Epithelial cell of esophagus (primary cell): ENCODE measurements at places on chromosomes 5 and 9.

DNA sequence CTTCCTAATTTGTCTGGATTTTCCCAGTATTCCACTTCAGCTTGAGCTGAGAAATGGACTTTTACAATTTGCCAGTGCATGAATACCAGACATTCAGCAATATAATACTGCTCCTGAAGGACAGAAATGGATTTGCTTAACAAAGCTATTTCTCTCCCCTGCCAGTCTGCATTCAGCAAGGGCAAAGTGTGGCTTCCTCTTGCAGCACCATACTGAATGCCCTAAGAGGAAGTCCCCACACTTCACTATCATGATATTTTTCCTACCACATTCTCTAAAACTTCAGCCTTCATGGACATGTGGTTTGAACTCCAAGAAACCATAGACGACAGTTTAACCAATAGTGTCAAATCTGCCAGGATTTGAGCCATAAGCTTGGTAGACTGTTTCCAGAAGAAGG is 19.8 kb upstream of the TLE4 start:
- no peak for DNase-seq

- no peak for DNase-seq
Observed at GRCh38 chr9:13759551-13759950, 480.1 kb upstream of the MPDZ start.

GRCh38 chr5:81948349-81948748 is 23.5 kb upstream of the ATG10 start:
- peak; percentile 56 for DNase-seq

DNA sequence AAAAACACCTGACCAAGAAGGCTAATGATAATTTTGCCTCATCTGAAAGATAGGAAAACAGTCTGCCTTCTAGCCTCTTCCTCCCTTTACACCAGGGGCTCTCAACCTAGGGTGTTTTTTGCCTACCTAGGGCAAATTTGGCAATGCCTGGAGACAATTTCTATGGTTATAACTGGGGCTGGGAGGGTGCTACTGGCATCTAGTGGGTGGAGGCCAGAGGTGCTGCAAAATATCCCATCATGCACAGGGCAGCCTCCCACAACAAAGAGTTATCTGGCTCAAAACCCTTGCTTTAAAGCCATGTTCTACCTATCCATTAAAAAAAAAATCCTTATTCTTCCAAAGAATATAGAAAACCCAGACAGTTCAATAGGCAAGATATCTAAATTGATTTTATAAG is 45.0 kb upstream of the NR3C1 start:
- DNase-seq: no peak

GRCh38 chr5:92835712-92836111 is 745.3 kb downstream of the NR2F1-AS1 start:
- DNase-seq: no peak

DNA sequence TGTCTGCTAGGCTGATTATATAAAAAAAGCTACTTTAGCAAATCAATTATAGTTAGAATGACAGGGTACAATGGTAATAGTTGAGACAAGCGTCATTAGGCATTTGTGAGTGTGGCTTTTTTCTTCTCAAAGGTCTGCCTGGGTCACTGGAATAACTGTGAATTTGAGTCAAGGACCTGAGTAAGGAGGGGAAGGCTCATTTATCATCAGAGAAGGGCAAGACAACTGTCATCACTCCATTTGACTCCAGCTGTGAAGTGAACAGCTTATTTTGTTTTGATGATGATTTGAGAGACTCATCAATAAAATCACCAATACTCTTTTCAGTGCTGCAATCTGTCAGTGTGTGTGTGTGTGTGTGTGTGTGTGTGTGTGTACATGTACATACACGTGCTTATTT is 118.6 kb downstream of the MAT2B start:
- DNase-seq: no peak

- no peak for DNase-seq
Observed at GRCh38 chr5:93610581-93611272, 27.7 kb downstream of the NR2F1 start.

DNA sequence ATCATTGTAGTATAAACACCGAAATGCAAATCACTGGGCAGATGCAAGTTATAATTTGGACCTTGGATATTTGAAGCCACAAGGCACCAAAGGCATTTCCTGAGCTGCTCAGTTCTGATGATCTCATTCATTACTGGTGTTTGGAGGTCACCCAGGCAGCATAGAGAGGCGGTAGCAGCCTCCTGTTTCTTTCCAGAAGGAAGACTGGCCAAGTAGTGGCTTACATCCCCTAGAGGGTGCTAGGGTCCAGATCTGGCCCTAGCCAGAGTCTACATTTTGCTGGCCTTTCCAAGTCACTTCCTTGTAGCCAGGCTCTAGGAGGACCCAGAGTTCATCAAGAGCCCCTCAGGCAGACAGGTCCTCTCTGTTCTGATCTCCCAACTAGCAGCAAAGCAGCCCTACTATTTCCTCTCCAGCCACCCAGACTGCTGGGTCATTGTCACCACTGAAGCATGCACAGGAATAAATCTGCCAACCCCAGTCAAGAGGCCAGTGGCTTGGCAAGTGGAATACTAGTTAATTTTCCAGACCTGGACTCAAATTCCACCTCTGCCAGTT is 33.4 kb upstream of the TTC1 start:
- DNase-seq: peak; percentile 44

DNA sequence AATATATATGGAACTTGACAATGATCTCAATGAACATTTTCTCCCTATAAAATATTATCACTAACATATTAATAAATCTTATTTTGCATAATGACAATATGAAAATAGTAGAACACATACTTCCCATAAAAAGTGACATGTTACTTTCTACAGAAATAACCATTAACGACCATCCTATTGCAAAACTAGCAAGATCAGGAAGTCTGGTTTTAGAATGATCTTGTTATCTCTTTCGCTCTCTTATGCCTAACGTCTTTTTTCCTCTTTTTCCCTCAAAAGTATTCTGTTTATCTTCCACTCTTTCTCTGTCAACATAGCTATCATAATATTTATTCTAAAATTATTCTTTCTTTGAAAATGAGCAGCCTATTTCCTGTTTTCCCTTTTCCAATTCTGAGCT is 21.6 kb upstream of the C5orf46 start:
- DNase-seq: no peak

DNA sequence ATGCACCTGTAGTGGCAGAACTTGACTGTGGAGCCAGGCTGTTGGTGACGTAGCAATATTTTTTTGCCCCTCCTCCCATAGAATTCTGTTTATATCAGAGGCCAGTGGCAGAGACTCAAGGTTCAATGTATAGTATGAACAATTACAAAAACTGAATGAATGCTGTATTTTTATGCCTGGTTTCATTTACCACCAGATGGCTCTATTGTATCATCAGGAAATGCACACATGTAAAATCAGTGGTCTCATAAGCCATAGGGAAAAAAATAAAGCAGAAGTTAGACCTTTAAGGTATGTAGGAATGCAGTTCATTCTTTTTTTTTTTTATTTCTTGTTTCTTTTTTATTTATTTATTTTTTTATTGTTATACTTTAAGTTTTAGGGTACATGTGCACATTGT is 43.6 kb downstream of the CCDC192 start:
- peak; percentile 41 for DNase-seq

DNA sequence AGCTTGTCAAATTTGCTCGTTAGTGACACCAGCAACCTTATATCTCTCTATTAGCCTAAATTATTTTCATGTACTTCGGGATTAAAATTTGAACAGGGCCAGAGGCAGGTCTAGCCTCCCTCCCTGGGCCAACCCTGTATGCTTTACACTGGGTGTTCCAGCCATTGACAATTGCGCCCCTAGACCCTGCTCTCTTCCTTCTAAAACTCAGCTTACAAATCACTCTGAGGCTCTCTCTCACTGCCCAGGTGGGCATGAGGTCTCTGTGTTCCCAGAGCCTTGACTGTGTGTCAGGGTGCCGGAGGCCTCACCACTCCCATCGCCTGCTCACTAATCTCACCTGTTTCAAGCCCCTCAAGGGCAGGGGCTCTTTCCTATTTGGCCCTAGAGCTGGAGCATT is 6.4 kb upstream of the CFAP90 start:
- DNase-seq: no peak

DNA sequence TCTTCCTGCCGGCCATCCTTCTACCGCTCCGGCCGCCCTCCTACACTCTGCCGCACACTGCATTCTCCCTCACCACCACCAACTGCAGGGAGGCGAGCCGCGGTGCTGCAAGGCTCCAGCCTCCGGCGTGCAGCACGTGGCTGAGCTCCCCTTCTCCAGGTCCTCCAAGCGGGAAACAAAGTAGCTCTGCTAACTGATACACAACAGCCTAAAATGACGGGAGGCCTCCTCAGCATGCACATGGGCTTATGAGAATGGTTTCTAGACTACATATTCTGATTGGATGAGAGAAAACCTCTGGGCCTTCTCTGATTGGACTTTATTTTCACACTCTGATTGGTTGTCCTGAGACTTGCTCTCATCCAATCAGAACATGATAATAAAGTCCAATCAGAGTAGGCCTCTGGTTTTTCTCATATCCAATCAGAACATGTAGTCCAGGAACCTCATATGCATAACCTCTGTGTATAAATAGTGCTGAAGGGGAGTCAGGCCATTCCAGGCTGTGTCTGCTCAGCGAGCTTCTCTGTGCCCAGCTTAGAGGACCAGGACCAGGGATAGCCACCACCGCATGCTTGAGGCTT is 27.0 kb upstream of the ZNF354B start:
- no peak for DNase-seq

DNA sequence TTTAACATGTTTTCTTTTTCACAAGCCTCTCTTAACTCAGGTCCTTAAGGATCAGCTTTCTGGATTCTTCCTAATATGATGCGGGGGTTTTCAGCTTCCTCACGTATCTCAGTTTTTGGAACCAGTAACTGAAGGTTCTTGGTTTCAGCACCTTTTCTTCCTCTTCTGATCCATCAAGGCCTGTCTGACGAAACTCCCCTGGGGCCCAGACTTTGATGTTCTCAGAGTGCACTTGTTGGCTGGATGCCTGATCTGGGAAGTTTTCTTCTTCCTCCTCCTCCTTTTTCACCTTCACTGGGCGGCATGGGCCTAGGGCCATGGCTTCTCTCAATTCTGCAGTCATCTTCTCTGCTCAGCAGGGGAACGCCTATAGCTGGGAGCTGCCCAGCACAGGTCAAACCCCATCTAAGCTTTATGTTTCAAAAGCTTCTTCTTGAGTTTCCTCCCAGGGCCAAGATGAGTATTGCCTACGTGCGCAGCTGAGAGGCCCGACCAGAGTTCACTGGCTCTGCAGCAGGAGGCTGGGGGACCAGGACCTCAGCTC is 44.8 kb downstream of the GHR start:
- DNase-seq: peak; percentile 15

DNA sequence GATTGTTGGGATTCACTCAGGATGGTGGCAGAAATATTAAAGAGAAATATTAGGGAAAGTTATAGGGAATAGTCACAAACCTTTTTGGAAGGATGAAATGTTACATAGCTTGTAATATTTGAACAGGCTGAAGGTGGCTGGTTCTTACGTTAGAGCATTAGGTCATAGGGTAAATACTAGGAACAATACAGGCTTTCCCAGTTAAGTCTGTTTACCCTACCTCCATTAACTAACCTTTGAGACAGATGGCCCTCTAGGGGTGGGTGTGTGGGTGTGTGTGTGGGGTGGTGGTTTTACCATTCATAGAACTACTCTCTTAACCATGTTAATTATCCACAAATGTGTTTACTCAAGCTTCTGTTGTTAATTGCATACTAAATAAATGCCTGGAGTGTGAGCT is 94.3 kb upstream of the STK32A start:
- no peak for DNase-seq

DNA sequence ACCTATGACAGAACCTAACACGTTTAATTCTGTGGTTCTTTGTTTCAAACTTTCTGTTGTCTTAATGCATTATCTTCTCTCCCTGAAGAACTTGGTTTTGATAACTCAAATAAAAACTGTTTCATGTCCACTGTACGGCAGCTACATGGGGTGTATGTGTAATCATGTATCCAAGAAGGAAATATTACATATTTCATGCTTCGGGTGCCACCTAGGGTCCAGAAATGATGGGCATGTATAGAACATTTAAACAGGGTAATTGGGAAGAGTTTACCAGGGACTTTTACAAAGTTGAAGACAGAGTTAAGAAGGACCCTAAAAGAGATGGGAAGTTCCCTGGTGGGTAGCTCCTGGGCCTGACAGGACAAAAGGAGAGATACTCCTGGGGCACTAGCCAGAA is 291.3 kb downstream of the FBXL7 start:
- peak; percentile 23 for DNase-seq

- no peak for DNase-seq
Observed at GRCh38 chr9:122055701-122056100, 37.4 kb downstream of the TTLL11 start.

- DNase-seq: no peak
Observed at GRCh38 chr5:386432-387341, 56.3 kb upstream of the EXOC3 start.

GRCh38 chr9:98864281-98865174 is 57.1 kb downstream of the GALNT12 start:
- DNase-seq: no peak

DNA sequence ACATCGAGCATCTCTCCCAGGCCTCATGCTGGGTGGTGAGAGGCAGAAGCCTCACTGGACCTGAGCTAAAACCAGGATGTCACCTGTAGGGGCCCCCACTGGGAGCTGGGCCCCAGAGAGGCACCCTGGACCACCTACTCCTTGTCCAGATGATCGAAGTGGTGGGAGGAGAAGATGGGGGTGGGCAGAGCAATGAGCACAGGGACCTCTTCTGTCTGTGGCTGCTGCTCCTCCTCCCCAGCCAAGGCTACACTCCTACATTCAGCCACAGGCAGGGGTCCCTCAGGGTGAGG is 227.5 kb downstream of the CACNA1B start:
- DNase-seq: no peak

- DNase-seq: no peak
Observed at GRCh38 chr5:121285801-121286521, 565.7 kb upstream of the FTMT start.

DNA sequence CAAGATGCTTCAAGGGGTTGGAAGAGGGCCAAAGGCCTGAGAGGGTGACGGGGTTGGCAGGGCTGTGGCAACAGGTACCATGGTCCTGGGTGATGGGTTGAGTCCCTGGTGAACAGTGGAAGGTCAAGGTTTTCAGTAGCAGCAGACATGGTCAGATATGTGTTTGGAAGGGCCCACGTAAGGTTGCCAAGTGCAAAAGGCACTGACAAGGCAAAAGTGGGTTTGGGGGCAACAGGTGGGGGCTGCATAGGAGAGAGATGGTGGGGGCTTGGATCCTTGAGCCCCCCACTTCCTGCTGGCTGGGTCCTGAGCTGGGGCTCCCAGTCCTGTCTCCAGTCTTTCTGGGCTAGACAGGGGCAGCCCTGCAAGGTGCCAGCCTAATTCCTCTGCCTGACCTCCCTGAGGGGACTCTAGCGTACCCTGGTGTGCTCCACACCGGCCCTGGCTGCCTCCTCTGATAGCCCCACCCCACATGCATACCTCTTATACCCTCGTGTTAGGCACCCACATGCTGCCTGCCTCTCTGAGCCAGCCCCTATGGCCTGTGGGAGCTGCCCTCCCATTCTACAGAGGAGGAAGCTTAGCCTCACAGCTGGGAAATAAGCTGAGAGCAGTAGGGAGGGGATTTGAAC is 20.9 kb upstream of the NSD1 start:
- DNase-seq: no peak

GRCh38 chr9:3828495-3828894 is 302.7 kb upstream of the RFX3 start:
- DNase-seq: peak; percentile 78

- DNase-seq: no peak
Observed at GRCh38 chr5:173743641-173744343, 127.3 kb upstream of the BOD1 start.
